Trophoblast cell (in vitro differentiated cells and primary cell): ENCODE measurements at places on chromosomes 3 and 15.
A peak's percentile ranks its signal among the peaks of the same experiment; 100 is the strongest.

DNA sequence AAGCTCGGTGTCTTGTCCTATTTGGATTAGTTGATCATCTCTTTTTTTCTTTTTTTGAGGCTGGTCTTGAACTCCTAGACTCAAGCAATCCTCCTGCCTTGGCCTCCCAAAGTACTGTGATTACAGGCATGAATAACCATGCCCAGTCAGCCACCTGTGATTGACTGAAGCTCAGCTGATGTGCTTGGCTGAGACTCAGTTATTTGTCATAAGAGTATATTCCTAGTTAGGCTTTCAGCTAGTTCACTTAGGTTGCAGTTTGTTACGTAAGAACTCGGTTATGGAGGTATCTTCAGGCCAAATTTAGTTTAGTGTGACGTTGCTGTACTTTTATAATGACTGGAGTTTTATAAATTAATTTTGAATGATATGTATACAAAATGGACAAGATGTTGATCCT, 365.0 kb downstream of the SV2B start:
- H3K36me3 ChIP-seq: no peaks in the 10 kb centered on the region
- H3K27ac ChIP-seq: no peak overlapping the region
- no peak overlapping the region for H3K4me3 ChIP-seq
- no peaks in the 10 kb centered on the region for H3K27me3 ChIP-seq
- no peak for DNase-seq
- no peaks in the 10 kb centered on the region for H3K4me1 ChIP-seq

DNA sequence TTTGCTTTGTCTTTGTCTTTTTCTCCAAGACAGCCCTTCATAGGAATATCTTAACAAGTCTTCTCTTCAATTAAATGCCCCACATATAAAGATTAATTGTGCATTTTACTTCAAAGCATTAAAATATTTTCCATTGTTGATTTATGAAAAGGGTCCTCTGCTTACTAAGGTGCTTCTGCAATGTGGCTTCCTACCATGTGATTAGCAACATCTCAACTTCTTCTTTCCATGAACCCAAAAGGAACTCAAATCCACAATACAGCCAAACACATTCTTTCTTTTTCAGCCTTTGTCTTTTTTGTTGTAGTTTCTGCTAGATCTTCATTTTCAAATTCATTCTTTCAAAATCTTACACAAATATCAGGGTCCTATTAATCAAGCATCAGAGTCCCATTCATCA, 309.2 kb downstream of the NSUN3 start:
- no peaks in the 10 kb centered on the region for H3K36me3 ChIP-seq
- DNase-seq: no peak
- no peak overlapping the region for H3K4me3 ChIP-seq
- no peaks in the 10 kb centered on the region for H3K4me1 ChIP-seq
- no peaks in the 10 kb centered on the region for H3K27me3 ChIP-seq

GRCh38 chr3:136637176-136637575, 115.0 kb downstream of the STAG1 start:
- H3K36me3 ChIP-seq: no peaks in the 10 kb centered on the region
- peaks cover 5% of the 10 kb centered on the region for H3K4me1 ChIP-seq
- no peaks in the 10 kb centered on the region for H3K27me3 ChIP-seq

DNA sequence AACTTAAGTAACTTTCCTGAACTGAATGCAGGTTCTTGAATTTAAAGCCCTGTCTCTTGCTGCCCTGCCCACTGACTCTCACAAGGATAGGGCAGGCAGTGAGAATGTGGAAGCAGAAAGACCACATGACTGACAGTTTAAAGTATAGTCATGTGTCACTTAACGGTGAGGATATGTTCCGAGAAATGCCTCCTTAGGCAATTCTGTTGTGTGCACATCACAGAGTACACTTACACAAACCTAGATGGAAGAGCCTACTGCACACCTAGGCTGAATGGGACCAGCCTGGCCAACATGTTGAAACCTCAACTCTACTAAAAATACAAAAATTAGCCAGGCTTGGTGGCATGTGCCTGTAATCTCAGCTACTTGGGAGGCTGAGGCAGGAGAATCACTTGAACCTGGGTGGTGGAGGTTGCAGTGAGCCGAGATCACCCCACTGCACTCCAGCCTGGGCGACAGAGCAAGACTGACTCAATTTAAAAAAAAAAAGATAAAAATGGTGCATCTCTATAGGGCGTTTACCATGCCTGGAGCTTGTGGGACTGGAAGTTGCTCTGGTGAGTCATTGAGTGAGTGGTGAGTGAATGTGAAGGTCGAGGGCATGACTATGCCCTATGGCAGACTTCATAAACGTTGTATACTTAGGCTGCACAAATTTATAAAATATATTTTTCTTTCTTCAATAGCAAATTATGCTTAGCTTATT, 18.9 kb upstream of the COPG1 start:
- no peak for DNase-seq
- H3K27me3 ChIP-seq: no peaks in the 10 kb centered on the region
- H3K36me3 ChIP-seq: no peaks in the 10 kb centered on the region

DNA sequence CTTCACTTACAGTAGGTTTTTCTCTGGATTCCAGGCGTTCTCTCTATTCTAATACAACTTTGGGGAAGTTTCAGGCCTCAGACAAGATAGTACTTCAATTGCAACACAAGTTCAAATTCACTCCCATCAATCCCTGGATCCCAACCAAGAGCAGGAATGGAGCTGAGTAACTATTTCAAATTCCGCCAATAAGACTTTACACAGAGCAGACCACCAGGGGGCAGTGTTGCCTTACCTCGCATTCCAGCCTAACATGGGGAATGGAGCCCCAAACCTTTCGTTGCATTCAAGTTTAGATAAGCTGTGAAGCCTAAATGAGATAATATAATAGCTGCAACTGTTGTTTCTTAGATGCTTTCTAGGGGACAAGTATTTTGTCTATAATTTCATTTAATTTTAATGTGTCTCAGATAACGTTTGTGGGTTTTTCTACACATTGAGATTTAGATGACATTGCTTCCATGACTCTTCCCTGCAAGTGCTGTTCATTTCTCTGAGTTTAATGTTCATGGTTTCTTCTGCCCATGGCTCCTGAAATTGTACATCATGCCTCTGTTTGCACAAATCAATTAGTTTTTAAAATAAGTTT, 186.7 kb downstream of the NSUN3 start:
- H3K36me3 ChIP-seq: no peaks in the 10 kb centered on the region
- no peak overlapping the region for H3K27ac ChIP-seq
- peak; percentile 76 for DNase-seq
- H3K27me3 ChIP-seq: no peaks in the 10 kb centered on the region
- H3K4me3 ChIP-seq: no peak overlapping the region

- H3K4me3 ChIP-seq: no peak overlapping the region
- no peaks in the 10 kb centered on the region for H3K27me3 ChIP-seq
- H3K36me3 ChIP-seq: no peaks in the 10 kb centered on the region
- H3K27ac ChIP-seq: no peak overlapping the region
- H3K4me1 ChIP-seq: no peaks in the 10 kb centered on the region
Observed at GRCh38 chr3:58217209-58217811, 6.5 kb upstream of the DNASE1L3 start.

DNA sequence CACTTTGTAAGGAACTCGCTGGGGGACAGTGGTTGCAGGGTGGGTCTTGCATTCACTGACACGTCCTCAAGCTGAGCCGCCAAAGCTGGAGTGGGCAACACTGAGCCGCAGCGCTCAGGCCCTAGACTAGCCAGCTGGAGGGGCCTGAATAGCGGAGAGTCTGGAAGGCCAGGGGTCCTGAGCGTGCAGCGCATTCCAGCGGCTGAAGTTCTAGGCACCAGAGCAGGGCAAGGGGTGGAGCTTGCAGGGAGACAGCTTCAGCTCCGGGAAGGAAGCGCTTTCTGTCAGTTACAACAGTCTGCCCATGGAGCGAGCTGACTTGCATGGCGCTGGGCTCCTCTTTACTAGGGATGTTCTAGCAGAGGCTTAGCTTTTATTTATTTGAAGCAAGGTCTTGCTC, 2.7 kb downstream of the MAP6D1 start:
- DNase-seq: no peak
- no peaks in the 10 kb centered on the region for H3K27me3 ChIP-seq
- no peak overlapping the region for H3K27ac ChIP-seq
- H3K4me1 ChIP-seq: peaks cover 9% of the 10 kb centered on the region
- no peak overlapping the region for H3K4me3 ChIP-seq
- no peaks in the 10 kb centered on the region for H3K36me3 ChIP-seq

DNA sequence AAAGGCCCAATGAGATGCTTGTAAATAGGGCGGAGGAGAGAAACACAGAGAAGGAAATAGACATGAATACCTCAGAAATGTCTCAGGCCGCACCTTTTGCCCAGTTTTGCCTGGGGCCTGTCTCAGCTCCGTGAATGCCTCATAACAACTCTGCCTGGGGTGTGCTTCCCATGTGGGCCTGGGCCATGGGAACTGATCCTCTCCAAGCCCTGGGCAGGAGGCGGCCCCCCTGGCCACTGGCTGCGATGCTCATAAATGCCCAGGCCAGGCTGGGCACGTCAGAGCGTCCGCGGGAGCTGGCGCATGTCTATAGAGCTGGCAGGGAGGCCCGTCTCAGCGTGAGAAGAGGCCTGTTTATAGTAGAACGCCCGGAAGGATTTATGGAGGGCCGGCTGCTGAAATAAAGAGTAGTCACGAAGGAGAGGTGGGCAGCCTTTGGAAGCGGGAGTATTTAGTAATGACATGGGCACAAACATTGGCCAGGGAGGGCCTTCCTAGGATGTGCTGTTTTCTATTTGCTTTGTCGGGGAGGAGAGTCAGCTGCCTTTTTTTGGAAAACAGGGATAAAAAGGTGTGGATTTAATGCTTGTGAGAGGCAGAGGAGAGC, 85.9 kb upstream of the IGF1R start:
- no peaks in the 10 kb centered on the region for H3K27me3 ChIP-seq
- DNase-seq: peak; percentile 94
- no peak overlapping the region for H3K4me3 ChIP-seq
- H3K4me1 ChIP-seq: peaks cover 15% of the 10 kb centered on the region
- H3K27ac ChIP-seq: peak overlapping the region; percentile 12

- no peak overlapping the region for H3K4me3 ChIP-seq
- H3K36me3 ChIP-seq: no peaks in the 10 kb centered on the region
- H3K4me1 ChIP-seq: no peaks in the 10 kb centered on the region
- H3K27ac ChIP-seq: no peak overlapping the region
Observed at GRCh38 chr3:70744536-70744935, 432.1 kb upstream of the MDFIC2 start.

- no peaks in the 10 kb centered on the region for H3K36me3 ChIP-seq
- H3K4me3 ChIP-seq: no peak overlapping the region
- no peaks in the 10 kb centered on the region for H3K27me3 ChIP-seq
- peak overlapping the region; percentile 91 for H3K27ac ChIP-seq
Observed at GRCh38 chr3:187763850-187764648, 18.8 kb upstream of the BCL6 start.

DNA sequence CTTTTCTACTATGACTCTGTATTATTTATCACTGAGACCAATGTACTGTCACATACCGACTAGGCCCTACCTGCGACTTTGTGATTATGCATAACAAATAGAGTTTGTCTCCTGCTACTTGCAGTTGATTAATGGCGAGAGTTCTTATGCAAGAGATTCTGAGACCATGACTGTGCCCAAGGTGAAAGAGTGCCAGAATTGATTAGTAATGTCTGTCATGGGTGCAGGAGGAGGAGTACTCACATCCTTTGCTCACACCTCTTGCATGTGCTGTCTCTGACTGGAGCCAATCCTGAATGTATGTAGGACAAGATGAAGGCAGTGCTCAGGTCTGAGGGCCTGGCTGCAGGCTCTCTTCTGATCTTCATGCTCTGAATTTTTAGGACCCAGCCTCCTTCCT, 260.7 kb downstream of the THSD4 start:
- H3K27me3 ChIP-seq: no peaks in the 10 kb centered on the region
- H3K27ac ChIP-seq: no peak overlapping the region
- H3K4me1 ChIP-seq: no peaks in the 10 kb centered on the region
- no peaks in the 10 kb centered on the region for H3K36me3 ChIP-seq
- H3K4me3 ChIP-seq: no peak overlapping the region

DNA sequence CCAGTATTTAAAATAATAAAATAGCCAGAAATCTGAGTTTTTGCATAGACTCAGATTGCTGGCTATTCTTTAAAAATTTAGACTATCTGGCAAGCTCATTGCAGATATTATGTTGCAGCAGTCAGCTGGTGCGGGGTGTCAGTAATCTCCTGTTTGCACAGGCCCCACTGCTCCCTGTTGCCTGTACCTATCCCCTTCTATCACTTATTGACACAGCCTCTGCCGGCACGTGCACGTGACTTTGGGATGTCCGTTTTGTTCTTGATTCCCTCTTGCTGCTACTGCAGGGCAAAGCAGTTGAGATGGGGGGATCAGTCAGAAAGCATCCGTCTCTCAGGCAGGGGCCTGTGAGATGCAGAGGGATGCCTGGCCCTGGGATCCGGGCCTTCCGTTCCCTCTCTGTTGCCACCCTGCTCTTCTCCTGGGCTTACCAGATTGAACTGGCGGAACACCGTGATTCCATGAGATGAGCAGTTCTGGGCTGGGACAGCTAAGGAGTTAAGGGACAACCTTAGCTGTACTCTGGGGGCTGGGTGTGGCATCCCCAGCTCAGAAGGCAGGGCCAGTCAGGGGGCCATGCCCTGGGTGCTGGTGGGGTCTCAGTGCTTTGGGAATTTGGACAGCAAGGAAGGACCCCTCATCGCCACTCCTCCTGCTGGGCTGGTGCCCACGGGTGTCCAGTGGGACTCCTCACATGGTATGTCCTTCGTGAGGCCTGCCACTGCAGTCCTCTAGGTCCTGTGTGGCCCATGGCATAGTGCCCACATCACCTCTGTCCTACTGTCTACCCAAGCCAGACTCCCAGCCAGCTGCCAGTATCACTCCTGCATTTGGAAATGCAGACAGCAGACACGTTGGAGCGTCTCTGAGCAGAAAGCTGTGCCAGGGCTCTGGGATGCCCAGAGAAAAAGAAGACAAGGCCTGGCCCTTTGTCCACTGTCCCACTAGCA, 11.8 kb downstream of the MRAS start:
- no peaks in the 10 kb centered on the region for H3K4me1 ChIP-seq
- no peak overlapping the region for H3K27ac ChIP-seq
- H3K36me3 ChIP-seq: peaks cover 4% of the 10 kb centered on the region
- H3K27me3 ChIP-seq: no peaks in the 10 kb centered on the region
- no peak for DNase-seq

DNA sequence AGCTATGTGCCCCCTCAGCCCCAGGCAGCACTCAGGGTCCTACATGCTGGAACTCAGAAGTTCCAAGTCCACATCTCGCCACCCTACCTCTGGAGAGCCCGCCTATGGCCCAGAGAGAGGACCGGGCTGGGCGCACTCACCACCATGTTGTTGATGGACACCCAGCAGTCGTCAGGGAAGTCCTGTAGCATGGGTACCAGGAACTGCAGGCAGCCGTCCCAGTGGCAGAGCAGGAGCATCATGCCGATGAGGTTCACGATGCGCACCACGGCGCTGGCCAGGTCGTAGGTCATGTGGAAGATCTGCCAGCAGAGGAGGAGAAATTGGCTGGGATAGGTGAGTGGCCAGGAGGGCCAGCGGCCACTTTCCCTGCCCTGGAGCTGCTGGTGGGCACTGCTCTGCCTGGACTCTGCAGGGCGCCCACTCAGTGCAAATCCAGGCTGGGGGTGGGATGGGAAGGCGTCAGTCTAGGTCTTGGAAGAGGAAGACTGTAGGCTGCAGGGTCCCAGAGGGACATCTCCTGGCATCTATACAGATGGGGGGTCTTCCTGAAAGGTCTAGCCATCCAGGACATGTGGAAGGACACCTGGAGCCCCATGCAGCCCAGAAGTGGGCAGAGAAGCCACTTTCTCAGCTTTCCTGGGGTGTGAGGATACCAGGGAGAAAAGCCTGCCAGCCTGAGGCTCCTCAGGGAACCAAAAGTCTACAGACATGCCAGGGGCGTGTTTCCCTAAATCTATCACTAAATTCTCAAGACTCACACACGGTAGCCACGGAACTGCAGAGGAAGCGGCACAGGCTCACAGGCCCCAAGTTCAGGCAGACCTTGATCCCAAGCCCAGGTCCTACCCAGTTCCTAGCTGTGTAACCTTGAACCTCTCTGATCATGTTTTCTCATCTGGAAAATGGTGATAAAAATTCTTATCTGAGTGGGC, 36.5 kb downstream of the HCN4 start:
- H3K27ac ChIP-seq: no peak overlapping the region
- DNase-seq: no peak
- no peaks in the 10 kb centered on the region for H3K27me3 ChIP-seq
- peaks cover 11% of the 10 kb centered on the region for H3K4me1 ChIP-seq
- H3K36me3 ChIP-seq: peaks cover 13% of the 10 kb centered on the region
- no peak overlapping the region for H3K4me3 ChIP-seq
